ENCODE measurements at places on chromosomes 3 and 15.

GRCh38 chr3:13258986-13259514, 161.1 kb downstream of the NUP210 start:
- no peaks in the 10 kb centered on the region for H3K36me3 ChIP-seq
- no peak overlapping the region for H3K4me3 ChIP-seq
- no peaks in the 10 kb centered on the region for H3K27me3 ChIP-seq
- no peak overlapping the region for H3K27ac ChIP-seq
- no peak for DNase-seq

GRCh38 chr3:65993134-65993900, 45.4 kb downstream of the MAGI1 start:
- no peaks in the 10 kb centered on the region for H3K27me3 ChIP-seq
- no peak overlapping the region for H3K4me3 ChIP-seq
- no peak overlapping the region for H3K27ac ChIP-seq
- peaks cover 45% of the 10 kb centered on the region for H3K4me1 ChIP-seq

DNA sequence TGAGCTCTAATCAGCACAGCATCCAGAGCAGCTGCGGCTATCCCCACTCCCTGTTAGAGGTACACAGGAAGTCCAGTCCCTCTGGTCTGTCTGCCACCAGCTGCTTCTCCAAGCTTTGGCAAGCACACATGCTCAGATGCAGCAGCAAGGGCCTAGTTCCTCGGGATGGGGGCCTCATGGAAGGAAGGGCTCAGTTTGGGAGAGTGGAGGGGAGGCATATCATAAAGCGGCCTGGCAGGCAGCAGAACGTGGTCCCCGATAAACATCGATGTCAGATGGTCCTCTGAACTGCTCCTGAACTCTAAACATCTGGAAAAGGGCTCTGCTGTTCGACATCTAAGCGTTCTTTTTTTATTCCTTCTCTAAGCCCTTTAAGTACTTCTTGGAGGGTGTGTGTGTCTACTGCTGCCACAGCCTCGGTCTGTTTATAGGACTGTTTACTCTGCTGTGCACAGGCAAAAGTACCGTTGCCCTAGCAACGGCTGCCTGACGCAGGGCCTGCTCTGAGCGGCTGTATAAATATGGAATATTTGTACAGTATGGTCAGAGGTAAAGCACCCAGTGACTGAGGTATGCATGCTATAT, 74.6 kb downstream of the PRICKLE2 start:
- DNase-seq, result peak; percentile 29
- H3K27me3 ChIP-seq, result no peaks in the 10 kb centered on the region
- no peak overlapping the region for H3K4me3 ChIP-seq
- peaks cover 50% of the 10 kb centered on the region for H3K36me3 ChIP-seq
- peak overlapping the region; percentile 77 for H3K27ac ChIP-seq
- peaks cover 46% of the 10 kb centered on the region for H3K4me1 ChIP-seq

- peak overlapping the region; percentile 43 for H3K4me3 ChIP-seq
- H3K36me3 ChIP-seq, result no peaks in the 10 kb centered on the region
- H3K27me3 ChIP-seq, result peaks cover 64% of the 10 kb centered on the region
- DNase-seq, result no peak
- H3K27ac ChIP-seq, result no peak overlapping the region
Observed at GRCh38 chr3:129001806-129002572, 885 bp downstream of the EFCC1 start.

DNA sequence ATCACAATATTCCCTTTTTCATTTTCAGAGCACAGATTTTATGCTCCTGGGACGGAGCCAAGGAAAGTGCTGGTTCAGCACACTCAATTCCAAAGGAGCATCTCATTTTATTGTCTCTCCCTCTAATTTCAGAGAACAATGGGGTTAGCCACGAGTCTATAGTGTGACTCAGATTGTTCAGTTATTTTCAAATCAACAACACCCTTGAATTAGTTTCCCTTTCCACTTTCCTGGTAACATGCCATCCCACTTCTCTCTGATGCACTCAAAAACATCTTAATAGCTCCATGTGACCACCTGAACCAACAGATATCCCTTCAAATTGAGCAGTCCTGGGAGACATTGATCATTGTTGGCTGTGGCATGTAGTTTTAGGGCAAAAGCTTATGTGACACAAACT, 389.7 kb upstream of the MDFIC2 start:
- no peak for DNase-seq
- no peak overlapping the region for H3K4me3 ChIP-seq
- no peaks in the 10 kb centered on the region for H3K36me3 ChIP-seq
- H3K4me1 ChIP-seq, result no peaks in the 10 kb centered on the region
- no peak overlapping the region for H3K27ac ChIP-seq

DNA sequence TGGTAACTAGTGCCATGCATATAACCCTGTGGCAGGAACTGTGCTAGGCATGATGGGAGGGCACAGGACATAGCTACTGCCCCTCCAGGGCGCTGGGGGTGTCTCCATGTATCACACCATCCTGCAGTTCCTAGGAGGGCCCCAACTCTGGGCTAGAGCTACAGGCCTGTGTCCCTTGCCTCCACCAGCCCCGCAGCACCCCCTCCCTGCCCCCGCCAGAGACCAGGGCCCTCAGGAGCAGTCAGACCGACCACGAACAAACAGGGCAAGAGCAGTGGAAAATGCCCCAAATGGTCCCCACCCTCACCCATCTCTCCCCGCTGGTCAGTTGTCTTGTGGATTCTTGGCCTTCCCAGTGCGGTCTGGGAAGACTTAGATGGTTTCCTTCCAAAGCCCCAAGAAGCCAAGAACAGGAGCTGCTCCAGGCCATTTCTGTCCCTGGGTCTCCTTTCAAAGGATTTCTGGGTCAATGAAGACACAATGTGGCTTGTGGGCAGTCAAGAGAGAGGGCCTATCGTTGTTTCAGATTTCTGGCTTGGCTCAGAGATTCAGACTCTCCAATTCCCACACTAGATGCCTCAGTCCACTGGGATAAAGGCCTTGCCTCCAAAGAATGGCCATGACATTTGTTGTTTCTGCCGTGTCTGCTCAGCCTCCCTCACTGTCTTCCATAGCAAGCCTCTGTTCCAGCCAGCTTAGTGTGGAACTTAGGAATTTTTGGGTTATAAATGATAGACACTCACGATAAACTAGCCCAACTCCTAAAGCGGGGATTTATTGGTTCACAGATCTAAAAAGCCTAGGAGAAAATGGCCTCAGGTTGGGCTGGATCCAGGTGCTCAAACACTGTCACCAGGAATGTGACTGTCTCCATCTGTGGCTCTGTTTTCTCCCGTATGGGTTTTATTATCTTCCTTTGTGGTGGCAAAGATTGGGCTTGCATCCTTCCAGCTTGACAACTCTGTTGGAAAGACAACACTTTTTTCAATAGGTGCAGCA, 80.6 kb downstream of the LSM3 start:
- DNase-seq, result no peak
- no peak overlapping the region for H3K27ac ChIP-seq
- no peaks in the 10 kb centered on the region for H3K27me3 ChIP-seq
- H3K4me1 ChIP-seq, result no peaks in the 10 kb centered on the region

GRCh38 chr3:135237371-135238143, 442.5 kb downstream of the EPHB1 start:
- no peak for DNase-seq
- no peak overlapping the region for H3K4me3 ChIP-seq
- H3K4me1 ChIP-seq, result no peaks in the 10 kb centered on the region

- no peaks in the 10 kb centered on the region for H3K36me3 ChIP-seq
- H3K27me3 ChIP-seq, result no peaks in the 10 kb centered on the region
- no peak overlapping the region for H3K4me3 ChIP-seq
- no peak overlapping the region for H3K27ac ChIP-seq
- no peak for DNase-seq
- H3K4me1 ChIP-seq, result no peaks in the 10 kb centered on the region
Observed at GRCh38 chr15:78715930-78716329, 74.9 kb upstream of the CHRNB4 start.

DNA sequence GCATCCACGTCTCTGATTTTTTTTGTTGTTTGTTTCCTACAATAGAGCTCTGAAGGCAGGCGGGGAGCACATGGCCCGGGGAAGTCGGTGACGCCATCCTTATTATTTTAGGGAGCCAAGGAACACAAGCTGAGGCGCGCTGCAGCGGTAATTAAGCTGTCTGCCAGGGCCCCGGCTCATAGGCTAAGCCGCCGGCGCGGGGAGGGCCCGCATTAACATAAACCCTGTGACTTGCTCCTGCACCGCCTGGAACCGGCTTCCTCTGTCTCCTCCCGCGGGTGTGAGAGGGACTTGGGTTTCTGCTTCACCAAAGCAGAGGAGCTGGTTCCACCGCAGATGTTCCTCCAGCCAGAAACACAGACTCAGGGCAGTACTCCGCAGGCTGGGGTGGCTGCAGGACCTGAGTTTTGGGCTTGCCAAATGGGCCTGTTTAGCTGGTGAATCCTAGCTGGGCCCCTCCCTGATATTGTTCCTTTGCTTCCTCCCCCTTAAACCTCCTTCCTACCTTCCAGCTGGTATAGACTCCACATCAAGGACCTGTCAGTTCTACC, 25.3 kb downstream of the ANP32A start:
- no peaks in the 10 kb centered on the region for H3K4me1 ChIP-seq
- peak; percentile 95 for DNase-seq
- peak overlapping the region; percentile 16 for H3K4me3 ChIP-seq
- H3K27ac ChIP-seq, result peak overlapping the region; percentile 70
- no peaks in the 10 kb centered on the region for H3K36me3 ChIP-seq
- H3K27me3 ChIP-seq, result no peaks in the 10 kb centered on the region

DNA sequence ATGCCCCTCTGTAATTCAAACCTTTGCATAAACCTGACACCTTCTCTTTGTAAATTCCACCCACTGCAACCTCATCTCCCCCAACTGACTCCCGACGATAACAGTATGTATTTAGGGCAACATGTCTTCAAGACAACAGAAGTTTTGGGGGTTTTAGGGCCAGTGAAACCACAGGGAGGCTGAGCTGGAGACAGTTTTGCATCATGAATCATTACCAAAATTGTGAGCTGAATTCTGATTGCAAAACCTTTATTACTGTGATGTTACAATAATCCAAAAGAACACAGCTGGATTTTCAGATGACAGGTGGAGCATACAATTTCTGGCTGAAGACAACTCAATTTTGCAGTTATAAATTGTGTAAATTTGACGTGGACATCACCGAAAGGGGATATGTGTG, 281.3 kb upstream of the TTC14 start:
- H3K27me3 ChIP-seq, result no peaks in the 10 kb centered on the region
- no peaks in the 10 kb centered on the region for H3K4me1 ChIP-seq
- H3K27ac ChIP-seq, result no peak overlapping the region
- DNase-seq, result no peak
- no peak overlapping the region for H3K4me3 ChIP-seq
- no peaks in the 10 kb centered on the region for H3K36me3 ChIP-seq

DNA sequence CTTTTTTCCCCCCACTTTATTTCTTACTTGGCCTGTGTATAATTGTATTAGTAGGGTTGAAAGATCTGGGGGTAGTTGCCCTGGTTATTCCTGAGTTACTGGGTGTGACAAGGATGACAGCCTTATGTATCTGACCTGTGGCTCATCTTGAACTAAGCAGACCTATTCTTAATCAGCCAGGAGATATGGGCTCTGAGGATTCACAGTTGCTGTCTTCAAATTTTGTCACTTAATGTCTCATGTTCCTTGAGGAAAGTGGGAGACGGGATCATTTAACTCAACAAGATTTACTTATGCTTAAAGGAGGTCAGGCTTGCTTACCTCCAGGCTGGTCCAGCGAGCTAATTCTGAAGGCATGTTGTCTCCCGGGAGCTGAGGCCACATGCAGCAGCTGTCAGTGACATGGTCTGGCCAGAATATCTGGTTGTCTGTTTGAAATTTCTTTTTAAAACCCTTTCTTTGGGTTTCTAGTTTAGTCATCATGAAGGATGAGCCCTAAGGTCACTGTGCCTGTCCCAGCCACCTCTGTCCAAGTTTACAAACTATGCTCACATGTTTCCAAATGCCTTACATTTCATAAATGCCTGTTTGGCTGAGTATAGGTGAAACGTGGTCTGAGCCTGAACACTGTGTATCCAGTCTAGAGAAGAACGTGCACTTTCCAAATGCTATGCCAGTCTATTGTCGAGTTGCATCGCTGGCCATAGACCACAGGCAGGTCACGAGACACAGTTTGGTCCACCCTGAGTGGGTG, 26.8 kb downstream of the LRTM1 start:
- H3K4me3 ChIP-seq, result no peak overlapping the region
- no peaks in the 10 kb centered on the region for H3K4me1 ChIP-seq
- DNase-seq, result no peak
- no peaks in the 10 kb centered on the region for H3K27me3 ChIP-seq
- no peak overlapping the region for H3K27ac ChIP-seq

- no peak for DNase-seq
- H3K4me3 ChIP-seq, result no peak overlapping the region
- H3K27me3 ChIP-seq, result no peaks in the 10 kb centered on the region
- H3K36me3 ChIP-seq, result no peaks in the 10 kb centered on the region
- H3K27ac ChIP-seq, result no peak overlapping the region
Observed at GRCh38 chr15:62895139-62895866, 147.2 kb upstream of the TPM1 start.

DNA sequence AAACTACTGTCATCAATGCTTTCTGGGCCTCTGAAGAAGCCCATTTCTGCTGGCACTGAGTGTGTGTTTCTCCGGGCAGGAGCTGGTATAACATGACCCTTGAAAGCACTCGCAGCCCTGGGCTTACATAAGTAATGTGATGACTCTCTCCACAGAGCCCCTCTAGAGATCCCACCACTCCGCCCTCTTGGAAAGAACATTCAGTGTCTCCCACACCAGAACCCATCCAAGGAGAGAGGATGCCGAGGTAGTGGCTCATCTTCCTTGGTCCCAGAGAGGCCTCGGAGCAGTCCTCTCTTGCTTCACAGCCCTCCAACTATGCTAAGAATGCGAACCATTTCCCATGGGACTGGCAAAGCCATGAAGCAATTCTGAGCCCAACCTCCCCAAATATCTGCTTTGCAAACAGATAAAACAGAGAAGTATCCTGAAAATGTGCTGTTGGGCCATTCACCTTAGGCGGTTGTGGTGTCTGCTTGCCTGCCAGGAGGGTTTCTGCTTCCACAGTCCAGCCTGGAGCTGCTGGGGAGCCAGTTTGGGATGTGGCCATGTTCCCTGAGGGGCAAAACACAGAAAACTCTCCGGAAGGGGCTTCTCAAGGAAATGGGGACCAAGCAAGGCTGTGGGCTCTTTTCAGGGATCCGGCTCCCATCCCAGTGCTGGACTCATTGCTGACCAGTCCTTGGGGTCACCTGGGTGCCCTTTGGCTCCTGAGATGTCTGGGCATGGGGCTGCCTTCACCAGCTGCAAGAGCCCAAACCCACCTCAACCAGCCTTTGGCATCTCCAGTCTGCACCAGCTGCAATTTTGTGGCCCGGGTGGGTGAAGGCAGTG, 47.3 kb downstream of the AMOTL2 start:
- no peaks in the 10 kb centered on the region for H3K36me3 ChIP-seq
- DNase-seq, result peak; percentile 88
- no peak overlapping the region for H3K4me3 ChIP-seq

DNA sequence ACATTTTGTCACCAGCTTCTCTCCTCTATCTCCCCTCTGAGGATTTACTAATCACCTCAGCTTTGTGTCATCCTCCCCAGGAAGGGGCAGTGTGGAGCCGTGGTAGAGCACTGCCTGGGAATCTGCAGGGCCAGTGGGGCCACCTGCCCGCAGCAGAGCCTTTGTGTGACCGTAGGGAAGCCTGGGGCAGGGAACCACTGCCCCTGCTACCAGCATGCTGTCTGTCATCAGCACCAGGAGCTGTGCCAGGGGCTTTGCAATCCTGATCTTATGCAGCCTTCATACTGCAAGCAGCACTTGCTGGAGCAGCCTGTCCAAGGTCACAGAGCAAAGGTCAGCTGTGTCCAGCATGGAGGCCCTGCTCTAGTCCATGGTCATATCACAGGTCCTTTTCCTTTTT, 170.2 kb upstream of the IL12A start:
- no peak overlapping the region for H3K4me3 ChIP-seq
- no peaks in the 10 kb centered on the region for H3K27me3 ChIP-seq
- no peak for DNase-seq
- H3K36me3 ChIP-seq, result no peaks in the 10 kb centered on the region
- H3K4me1 ChIP-seq, result peaks cover 74% of the 10 kb centered on the region
- H3K27ac ChIP-seq, result no peak overlapping the region

- no peak for DNase-seq
Observed at GRCh38 chr15:52436981-52437380, 91.7 kb downstream of the MYO5A start.

All from tibial artery (tissue), 4 donors.